CD4-positive, alpha-beta T cell (primary cell): ENCODE measurements at places on chromosomes 1 and 21. TPM values are rescaled to one million over a fixed set of nuclear protein-coding genes. Genes with fewer than 3 reads are reported as not detected.

GRCh38 chr1:63847308-63847910 lies 73.6 kb downstream of the ROR1 start:
- no peaks in the 10 kb centered on the region for H3K27me3 ChIP-seq
- H3K4me1 ChIP-seq: no peaks in the 10 kb centered on the region
- H3K4me3 ChIP-seq: no peak overlapping the region
- H3K36me3 ChIP-seq: no peaks in the 10 kb centered on the region
- no peak for DNase-seq
- no peak overlapping the region for H3K27ac ChIP-seq

DNA sequence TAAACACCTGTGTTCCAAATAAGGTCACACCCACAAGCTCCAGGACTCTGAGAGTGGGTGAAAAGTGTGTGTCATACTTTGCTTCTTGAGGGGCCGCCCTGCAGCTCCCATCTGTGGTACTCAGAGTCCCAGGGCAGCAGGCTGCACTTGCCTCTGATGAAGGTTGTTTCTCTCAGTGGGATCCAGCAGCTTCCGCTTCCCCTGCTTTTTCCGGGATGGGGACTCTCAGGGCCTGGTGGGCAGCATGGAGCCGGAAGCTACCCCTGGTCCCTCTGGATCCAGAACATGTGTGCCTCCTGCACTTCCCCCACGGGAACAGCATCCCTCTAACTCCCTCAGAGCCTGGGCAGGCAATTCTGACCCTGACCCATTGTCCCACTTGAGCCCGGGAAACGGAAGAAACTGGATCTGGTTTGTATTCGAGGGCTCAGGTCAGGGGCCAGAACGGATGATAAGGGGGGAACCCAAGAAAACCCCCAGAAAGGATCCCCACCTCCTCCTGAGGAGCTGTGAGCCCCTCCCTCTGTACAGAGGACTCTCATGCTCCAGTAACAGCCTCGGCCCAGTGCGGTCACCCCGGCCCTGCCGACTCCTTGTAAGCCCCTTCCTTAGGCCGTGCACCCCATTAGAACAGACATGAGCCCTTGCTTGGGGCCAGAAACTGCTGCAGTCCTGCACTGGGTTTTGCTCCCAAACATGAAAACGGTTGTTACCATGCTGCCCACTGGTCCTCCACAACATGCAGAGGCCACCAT lies 189.5 kb upstream of the C1orf174 start:
- no peak for DNase-seq
- H3K4me1 ChIP-seq: no peaks in the 10 kb centered on the region
- H3K27me3 ChIP-seq: no peaks in the 10 kb centered on the region
- H3K27ac ChIP-seq: no peak overlapping the region
- H3K4me3 ChIP-seq: no peak overlapping the region
- no peaks in the 10 kb centered on the region for H3K36me3 ChIP-seq

DNA sequence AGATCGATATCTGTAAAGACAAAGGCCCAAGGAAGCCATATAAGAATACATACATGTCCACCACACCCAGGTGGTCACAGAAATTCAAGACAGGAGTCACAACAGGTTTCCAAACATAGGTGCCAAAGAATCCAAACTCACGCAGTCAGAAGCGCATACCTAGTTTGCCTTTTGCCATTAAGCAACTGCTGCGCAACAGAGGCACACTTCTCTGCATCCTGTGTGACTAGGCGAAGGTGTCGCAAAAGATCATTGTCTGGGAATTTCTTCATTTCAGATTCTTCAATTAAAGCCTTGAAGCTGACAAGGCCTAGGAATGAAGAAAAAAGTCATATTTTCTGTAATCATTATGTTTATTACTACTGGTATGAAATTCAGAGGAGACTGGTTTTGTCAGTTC lies 32.2 kb upstream of the SYT2 start:
- H3K27ac ChIP-seq: no peak overlapping the region
- no peaks in the 10 kb centered on the region for H3K27me3 ChIP-seq
- DNase-seq: no peak
- no peaks in the 10 kb centered on the region for H3K4me1 ChIP-seq
- peaks cover 51% of the 10 kb centered on the region for H3K36me3 ChIP-seq

Gene SLC35F3
- 0.08 TPM for total RNA-seq

GRCh38 chr21:45306453-45306831 lies 18.7 kb upstream of the POFUT2 start:
- peaks cover 54% of the 10 kb centered on the region for H3K4me1 ChIP-seq
- no peak for DNase-seq
- H3K27me3 ChIP-seq: no peaks in the 10 kb centered on the region
- H3K36me3 ChIP-seq: no peaks in the 10 kb centered on the region
- no peak overlapping the region for H3K27ac ChIP-seq
- H3K4me3 ChIP-seq: no peak overlapping the region

DNA sequence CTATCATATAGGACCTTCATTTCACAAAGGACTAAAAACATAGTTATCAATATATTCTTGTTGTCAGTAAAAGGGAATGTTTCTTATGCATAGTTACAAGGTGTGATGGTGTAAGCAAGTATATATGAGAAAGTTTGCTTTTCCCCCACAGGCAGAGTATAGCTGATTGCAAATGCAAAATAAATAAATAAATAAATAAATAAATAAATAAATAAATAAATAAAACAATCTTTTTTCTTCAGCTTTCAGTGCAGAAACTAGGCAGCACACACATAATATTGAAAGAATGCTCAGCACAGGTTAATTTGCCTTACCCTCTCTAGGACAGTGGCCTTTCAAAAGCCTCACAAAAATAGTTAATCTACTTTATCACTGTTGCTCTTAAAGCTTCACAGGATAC lies 138.8 kb downstream of the BRINP3 start:
- no peak overlapping the region for H3K4me3 ChIP-seq
- H3K4me1 ChIP-seq: no peaks in the 10 kb centered on the region
- no peaks in the 10 kb centered on the region for H3K36me3 ChIP-seq
- H3K27ac ChIP-seq: no peak overlapping the region

GRCh38 chr1:183807549-183808168 lies 2.7 kb downstream of the RGL1 start:
- DNase-seq: no peak
- peaks cover 12% of the 10 kb centered on the region for H3K4me1 ChIP-seq
- H3K36me3 ChIP-seq: no peaks in the 10 kb centered on the region
- peaks cover 3% of the 10 kb centered on the region for H3K27me3 ChIP-seq

Gene CNKSR1
- 3.6 TPM for total RNA-seq

DNA sequence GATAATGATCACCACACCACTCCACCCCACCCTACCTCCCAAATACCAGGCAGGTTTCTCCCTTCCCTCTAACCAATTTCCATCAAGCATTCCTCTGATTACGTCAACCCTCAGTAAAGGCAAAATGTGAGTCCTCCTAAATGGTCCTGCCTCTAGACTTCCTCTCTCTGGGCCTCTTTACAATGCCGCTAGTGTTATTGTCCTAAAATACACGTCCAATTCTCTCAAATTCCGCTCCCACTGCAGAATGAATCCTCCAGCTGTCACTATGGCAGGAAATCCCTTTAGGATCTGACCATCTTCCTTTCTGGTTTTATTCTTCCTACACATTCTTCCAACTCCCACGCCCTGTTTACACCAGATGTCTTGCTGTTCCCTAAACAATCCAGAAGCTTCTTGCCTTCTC lies 68.7 kb downstream of the DEGS1 start:
- no peaks in the 10 kb centered on the region for H3K27me3 ChIP-seq
- no peak overlapping the region for H3K4me3 ChIP-seq
- no peak overlapping the region for H3K27ac ChIP-seq
- no peak for DNase-seq
- H3K36me3 ChIP-seq: peaks cover 24% of the 10 kb centered on the region

Gene NEK2
- total RNA-seq: not detected

- H3K4me3 ChIP-seq: no peak overlapping the region
- peaks cover 4% of the 10 kb centered on the region for H3K27me3 ChIP-seq
- DNase-seq: peak; percentile 8
Observed at GRCh38 chr1:74689621-74690363, 16.2 kb upstream of the ERICH3 start.

DNA sequence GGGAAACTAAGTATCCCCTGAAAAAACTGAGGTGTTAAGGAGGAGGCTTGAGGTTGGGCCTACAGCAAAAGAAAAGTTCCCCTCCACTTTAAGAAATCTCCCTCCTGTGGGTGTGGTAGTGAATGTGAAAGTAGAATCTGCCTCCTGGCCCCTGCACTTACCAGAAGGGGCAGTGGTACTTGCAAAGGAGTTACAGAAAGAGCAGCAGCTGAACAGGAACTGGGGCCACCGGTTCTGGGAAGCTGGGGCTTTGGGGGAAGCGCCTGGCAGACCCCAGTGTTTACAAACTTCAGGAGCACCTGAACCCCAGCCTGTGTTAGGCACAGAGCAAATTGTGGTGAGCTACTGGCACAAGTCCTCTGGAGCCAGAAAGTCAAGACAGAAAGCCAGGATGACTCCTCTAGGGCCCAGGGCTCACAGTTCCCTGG lies 250.2 kb upstream of the FGGY start:
- no peak for DNase-seq
- H3K27me3 ChIP-seq: no peaks in the 10 kb centered on the region
- peaks cover 41% of the 10 kb centered on the region for H3K4me1 ChIP-seq
- no peak overlapping the region for H3K27ac ChIP-seq
- no peak overlapping the region for H3K4me3 ChIP-seq

Gene TNFRSF4
- total RNA-seq: 27.6 TPM

Gene EXTL1
- not detected for total RNA-seq

GRCh38 chr1:112849425-112850033 lies 106.5 kb downstream of the SLC16A1 start:
- peaks cover 9% of the 10 kb centered on the region for H3K4me1 ChIP-seq
- H3K27me3 ChIP-seq: peaks cover 42% of the 10 kb centered on the region
- no peaks in the 10 kb centered on the region for H3K36me3 ChIP-seq

Gene LCE1D
- total RNA-seq: not detected

Gene CD34
- total RNA-seq: not detected

- no peak overlapping the region for H3K4me3 ChIP-seq
- no peaks in the 10 kb centered on the region for H3K36me3 ChIP-seq
- DNase-seq: no peak
- H3K4me1 ChIP-seq: no peaks in the 10 kb centered on the region
- peaks cover 2% of the 10 kb centered on the region for H3K27me3 ChIP-seq
Observed at GRCh38 chr1:17689011-17689410, 66.1 kb upstream of the ACTL8 start.

Gene PRELP
- not detected for total RNA-seq

DNA sequence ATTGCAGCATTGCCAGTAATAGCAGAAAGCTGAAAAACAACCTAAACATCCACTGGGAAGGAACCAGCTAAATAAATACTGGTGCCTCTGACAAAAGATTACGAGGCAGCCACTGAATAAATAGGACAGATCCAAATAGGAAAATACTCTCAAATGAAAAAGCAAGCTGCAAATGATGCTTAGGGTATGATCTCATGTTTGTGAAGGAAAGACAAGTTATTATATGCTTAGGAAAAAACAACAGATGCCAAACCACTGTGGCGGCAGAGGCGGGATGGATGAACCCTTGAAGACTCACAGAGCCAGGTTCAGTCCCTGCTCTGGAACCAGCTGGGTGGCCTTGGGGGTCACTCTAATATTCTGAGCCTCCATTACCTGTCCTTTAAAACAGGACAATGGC lies 41.6 kb downstream of the MATN1 start:
- no peak for DNase-seq
- H3K36me3 ChIP-seq: no peaks in the 10 kb centered on the region
- H3K27me3 ChIP-seq: peaks cover 29% of the 10 kb centered on the region
- no peak overlapping the region for H3K27ac ChIP-seq
- no peak overlapping the region for H3K4me3 ChIP-seq

- no peak for DNase-seq
- no peak overlapping the region for H3K4me3 ChIP-seq
Observed at GRCh38 chr1:66834926-66835325, 33.9 kb upstream of the INSL5 start.

Gene SLC41A1
- total RNA-seq: 26.4 TPM

- no peak overlapping the region for H3K4me3 ChIP-seq
- H3K36me3 ChIP-seq: no peaks in the 10 kb centered on the region
- H3K27ac ChIP-seq: no peak overlapping the region
- no peaks in the 10 kb centered on the region for H3K27me3 ChIP-seq
- no peak for DNase-seq
Observed at GRCh38 chr1:238606457-238606856, 715.7 kb upstream of the ZP4 start.

Gene ZNF695
- total RNA-seq: not detected

GRCh38 chr1:33609739-33610138 lies 137.3 kb downstream of the ZSCAN20 start:
- H3K36me3 ChIP-seq: no peaks in the 10 kb centered on the region
- no peak for DNase-seq
- no peaks in the 10 kb centered on the region for H3K4me1 ChIP-seq
- no peak overlapping the region for H3K27ac ChIP-seq

DNA sequence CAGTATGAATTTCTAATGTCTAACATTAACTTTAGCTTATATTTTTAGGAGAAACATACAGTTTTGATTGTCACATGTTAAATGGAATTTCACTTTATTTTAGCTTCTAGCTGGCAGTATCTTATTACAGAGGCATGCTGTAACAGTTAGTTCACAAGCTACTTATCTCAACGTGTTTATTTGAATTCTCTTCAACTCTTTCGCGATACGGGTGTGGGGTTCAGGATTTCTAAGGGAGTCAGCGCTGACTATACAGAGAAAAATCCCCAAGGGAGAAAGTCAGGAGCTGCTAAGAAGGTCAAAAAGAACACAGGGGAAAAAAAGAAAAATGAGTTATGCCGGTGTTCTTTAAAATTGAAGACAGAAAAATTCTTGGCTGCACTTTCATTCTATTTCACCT lies 296.2 kb downstream of the VAV3 start:
- no peaks in the 10 kb centered on the region for H3K27me3 ChIP-seq
- no peaks in the 10 kb centered on the region for H3K4me1 ChIP-seq

GRCh38 chr1:6962996-6963911 lies 178.0 kb downstream of the CAMTA1 start:
- peaks cover 22% of the 10 kb centered on the region for H3K4me1 ChIP-seq
- H3K4me3 ChIP-seq: peak overlapping the region; percentile 19
- peak; percentile 43 for DNase-seq
- H3K27me3 ChIP-seq: peaks cover 18% of the 10 kb centered on the region
- H3K36me3 ChIP-seq: no peaks in the 10 kb centered on the region
- no peak overlapping the region for H3K27ac ChIP-seq

Gene HSD11B1
- total RNA-seq: 0.33 TPM

GRCh38 chr1:176174108-176174507 lies 33.0 kb downstream of the COP1 start:
- H3K27me3 ChIP-seq: no peaks in the 10 kb centered on the region
- peaks cover 48% of the 10 kb centered on the region for H3K36me3 ChIP-seq
- no peak overlapping the region for H3K4me3 ChIP-seq
- H3K27ac ChIP-seq: no peak overlapping the region
- DNase-seq: no peak
- H3K4me1 ChIP-seq: peaks cover 13% of the 10 kb centered on the region

GRCh38 chr1:56063461-56063860 lies 515.9 kb downstream of the PLPP3 start:
- H3K27ac ChIP-seq: no peak overlapping the region
- no peaks in the 10 kb centered on the region for H3K27me3 ChIP-seq
- H3K4me3 ChIP-seq: no peak overlapping the region
- no peak for DNase-seq
- H3K36me3 ChIP-seq: no peaks in the 10 kb centered on the region

Gene VANGL2
- not detected for total RNA-seq

Gene FAM229A
- 38.6 TPM for total RNA-seq

GRCh38 chr1:232657426-232658005 lies 27.6 kb upstream of the SIPA1L2 start:
- H3K4me1 ChIP-seq: no peaks in the 10 kb centered on the region
- H3K4me3 ChIP-seq: no peak overlapping the region
